ENCODE measurements at places on chromosomes 6 and 20.

GRCh38 chr6:70094156-70094555 is 208.7 kb downstream of the COL9A1 start:
- H3K27ac ChIP-seq = no peak overlapping the region
- no peak overlapping the region for H3K4me3 ChIP-seq
- no peaks in the 10 kb centered on the region for H3K36me3 ChIP-seq
- DNase-seq = no peak
- no peaks in the 10 kb centered on the region for H3K27me3 ChIP-seq

DNA sequence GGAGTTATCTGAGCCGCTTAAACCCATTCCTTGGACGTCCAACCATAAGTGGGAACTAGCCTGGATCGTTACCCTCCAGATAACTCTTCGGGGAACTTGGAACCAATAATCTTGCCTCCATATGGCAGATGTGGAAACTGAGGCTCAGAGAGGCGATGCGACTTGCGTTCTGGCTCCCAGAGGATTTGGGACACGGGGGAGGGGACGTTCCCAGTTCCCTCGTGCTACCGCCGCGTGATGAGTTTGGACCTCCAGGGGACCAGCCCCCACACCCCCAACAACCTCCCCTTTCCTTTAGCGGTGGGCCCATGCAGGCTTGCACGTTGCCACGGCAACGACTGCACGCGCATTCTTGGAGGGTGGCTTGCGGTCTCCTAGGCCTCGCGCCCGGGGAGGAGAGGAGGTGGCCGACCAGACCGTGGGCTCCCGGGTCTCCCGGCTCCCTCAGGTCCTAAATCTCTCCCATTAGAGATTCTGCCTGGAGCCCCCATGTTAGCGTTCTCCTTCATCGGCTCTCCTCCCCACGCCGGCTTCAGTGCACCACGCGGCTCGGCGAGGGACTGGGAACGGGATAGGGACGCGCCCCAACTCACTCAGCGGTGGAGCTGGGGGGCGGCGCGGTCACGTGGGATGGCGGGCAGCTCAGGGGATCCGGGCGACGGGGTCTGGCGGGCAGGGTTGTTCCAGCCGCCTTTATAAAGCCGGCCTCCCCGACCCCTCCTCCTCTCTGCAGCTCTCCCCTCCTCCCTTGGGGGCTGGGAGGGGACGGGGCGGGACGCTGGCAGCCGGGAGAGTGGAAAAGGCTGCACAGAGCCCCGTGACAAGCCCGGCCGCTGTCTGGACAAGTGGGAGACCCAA is at the start of gene PLTP:
Gene PLTP (minus strand): TSS at position 670 of the 858 bp plus-strand sequence. CDS start 703 bp downstream, outside the sequence.
- H3K4me3 ChIP-seq = peak within 1 kb of the TSS; percentile 51
- peaks cover 21% of the 10 kb centered on the region for H3K4me1 ChIP-seq
- peaks cover 6% of the 10 kb centered on the region for H3K36me3 ChIP-seq
- peak within 1 kb of the TSS; percentile 43 for H3K27ac ChIP-seq

- H3K36me3 ChIP-seq = no peaks in the 10 kb centered on the region
- H3K27me3 ChIP-seq = peaks cover 15% of the 10 kb centered on the region
- no peak overlapping the region for H3K4me3 ChIP-seq
- H3K27ac ChIP-seq = no peak overlapping the region
- H3K4me1 ChIP-seq = no peaks in the 10 kb centered on the region
- DNase-seq = no peak
Measured at GRCh38 chr6:165684333-165684732, 21.3 kb upstream of the PDE10A start.

GRCh38 chr6:113358063-113358583 is 499.0 kb upstream of the MARCKS start:
- no peak overlapping the region for H3K4me3 ChIP-seq
- H3K36me3 ChIP-seq = no peaks in the 10 kb centered on the region
- no peaks in the 10 kb centered on the region for H3K27me3 ChIP-seq
- no peak overlapping the region for H3K27ac ChIP-seq

DNA sequence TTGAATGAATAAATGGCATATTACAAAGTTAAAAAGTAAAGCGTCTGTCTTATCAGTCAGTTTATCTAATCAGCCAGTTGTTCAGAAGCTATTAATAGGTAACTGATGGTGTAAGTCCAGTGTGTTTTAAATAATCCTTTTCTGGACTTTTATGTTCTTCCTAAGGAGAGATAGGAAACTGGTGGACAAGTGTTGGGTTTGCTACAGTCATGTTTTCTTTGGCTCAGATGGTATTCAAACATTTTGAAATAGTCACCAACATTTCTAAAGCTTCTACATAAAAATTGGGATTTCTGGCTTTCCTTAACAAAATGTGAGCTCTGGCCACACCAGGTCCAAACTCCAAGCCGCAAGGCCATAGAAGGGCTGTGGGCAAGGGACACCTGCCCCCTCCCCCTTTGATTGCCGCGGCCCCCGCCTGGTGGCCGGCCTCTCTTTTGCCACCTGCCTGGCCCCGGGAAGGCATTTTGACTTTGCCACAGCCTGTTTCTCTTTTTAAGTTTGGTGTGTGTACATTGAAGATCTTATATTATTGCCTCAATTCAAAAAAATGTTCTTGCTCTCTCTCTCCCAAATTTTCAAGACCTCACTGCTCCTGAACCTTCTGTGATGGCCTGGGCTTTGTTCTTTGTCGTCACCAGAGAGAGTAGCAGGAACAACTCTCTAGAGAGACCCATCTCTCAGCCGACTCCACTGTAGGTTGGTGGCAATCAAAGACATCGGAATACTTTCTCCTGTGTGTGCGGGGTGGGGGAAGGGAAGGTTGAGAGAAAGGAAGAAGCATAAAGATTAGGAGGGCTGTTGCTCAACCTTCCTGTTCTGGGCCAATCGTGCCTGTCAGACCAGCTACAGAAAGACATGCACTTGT is 84.0 kb upstream of the ZNF217 start:
- peaks cover 9% of the 10 kb centered on the region for H3K4me1 ChIP-seq
- peak; percentile 74 for DNase-seq
- peak overlapping the region; percentile 48 for H3K27ac ChIP-seq
- H3K4me3 ChIP-seq = peak overlapping the region; percentile 14
- no peaks in the 10 kb centered on the region for H3K36me3 ChIP-seq

GRCh38 chr6:41498968-41499599 is 47.1 kb upstream of the FOXP4 start:
- H3K27ac ChIP-seq = no peak overlapping the region
- H3K4me3 ChIP-seq = no peak overlapping the region
- no peak for DNase-seq
- peaks cover 36% of the 10 kb centered on the region for H3K4me1 ChIP-seq
- H3K27me3 ChIP-seq = peaks cover 2% of the 10 kb centered on the region

- no peak overlapping the region for H3K4me3 ChIP-seq
- no peaks in the 10 kb centered on the region for H3K27me3 ChIP-seq
- H3K36me3 ChIP-seq = no peaks in the 10 kb centered on the region
- no peak overlapping the region for H3K27ac ChIP-seq
- no peak for DNase-seq
- no peaks in the 10 kb centered on the region for H3K4me1 ChIP-seq
Measured at GRCh38 chr20:43996240-43996930, 81.7 kb downstream of the TOX2 start.

Data from large intestine (tissue), 12 donors.